BE2C (cell line): ENCODE measurements at places on chromosomes 7 and 10.

DNA sequence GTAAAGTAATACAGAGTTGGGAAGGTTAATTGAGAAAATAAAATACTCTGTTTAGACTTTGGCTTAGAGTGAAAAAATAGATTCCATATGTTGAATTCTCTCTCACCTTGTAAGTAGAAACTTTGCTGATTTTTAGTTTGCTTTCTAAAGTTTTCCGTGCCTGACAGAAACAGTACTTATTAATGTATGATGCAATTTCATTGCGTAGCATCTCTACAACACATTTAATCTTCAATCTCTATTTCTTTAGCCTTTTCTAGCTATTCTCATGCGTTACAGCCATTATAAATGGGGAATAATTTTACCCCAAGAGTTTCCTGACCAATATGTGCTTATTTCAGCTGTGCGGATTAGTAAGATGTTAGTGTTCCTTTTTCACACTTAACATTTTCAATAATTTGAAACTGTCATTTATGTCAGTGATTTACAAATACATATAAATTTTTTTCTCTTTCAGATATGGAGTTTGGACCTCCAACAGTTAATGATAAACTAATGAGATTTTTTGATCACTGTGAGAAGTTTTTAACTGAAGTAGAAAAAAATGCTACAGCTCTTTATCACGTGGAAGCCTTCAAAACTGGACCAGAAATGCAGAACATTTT, 3.3 kb downstream of the MINPP1 start:
- no peak for DNase-seq

DNA sequence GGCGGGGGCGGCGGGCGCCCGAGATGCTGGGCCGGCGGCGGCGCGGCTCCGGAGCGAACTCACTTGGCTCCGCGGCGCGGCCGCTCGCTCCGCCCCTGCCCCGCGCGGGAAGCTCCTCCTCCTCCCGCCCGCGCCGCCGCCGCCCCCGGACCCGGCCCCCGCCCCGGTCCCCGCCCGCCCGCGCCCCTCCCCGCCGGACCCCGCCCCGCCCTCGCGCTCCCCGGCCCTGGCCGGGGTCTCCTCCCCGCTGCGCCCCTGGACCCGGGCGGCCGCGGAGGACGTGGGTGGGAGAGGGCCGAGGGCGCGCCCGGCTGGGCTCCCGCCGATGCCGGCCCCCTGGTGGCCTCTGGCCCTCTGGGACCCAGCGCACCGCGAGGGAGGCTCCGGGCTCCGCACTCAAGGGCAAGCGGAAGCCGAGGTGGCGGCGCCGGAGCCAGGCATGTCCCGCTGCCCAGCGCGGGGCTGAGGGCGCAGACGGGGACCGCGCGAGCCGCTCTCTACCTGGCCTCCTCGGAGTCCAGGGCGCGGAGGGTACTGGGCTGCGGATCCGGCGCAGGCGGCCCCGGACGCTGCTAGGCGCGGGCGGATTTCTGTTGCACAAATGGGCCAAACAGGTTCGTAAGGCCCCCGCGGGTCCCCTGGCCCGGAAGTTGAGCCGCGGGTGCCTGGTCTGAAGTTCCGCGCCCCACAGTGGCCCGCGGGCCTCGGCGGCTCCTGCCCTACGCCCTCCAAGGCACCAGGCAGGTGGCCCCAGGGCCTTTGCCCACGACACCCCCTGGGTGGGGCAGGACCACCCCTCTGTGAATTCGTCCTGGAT, at the start of gene TCERG1L:
Gene TCERG1L (minus strand): TSS at position 61 of the 817 bp plus-strand sequence. CDS start 86 bp downstream, outside the sequence.
- DNase-seq = no peak

- peak; percentile 64 for DNase-seq
Measured at GRCh38 chr7:74514131-74514591, 60.5 kb downstream of the GTF2IRD1 start.

- no peak for DNase-seq
Measured at GRCh38 chr10:61918989-61919388, 17.5 kb downstream of the ARID5B start.

DNA sequence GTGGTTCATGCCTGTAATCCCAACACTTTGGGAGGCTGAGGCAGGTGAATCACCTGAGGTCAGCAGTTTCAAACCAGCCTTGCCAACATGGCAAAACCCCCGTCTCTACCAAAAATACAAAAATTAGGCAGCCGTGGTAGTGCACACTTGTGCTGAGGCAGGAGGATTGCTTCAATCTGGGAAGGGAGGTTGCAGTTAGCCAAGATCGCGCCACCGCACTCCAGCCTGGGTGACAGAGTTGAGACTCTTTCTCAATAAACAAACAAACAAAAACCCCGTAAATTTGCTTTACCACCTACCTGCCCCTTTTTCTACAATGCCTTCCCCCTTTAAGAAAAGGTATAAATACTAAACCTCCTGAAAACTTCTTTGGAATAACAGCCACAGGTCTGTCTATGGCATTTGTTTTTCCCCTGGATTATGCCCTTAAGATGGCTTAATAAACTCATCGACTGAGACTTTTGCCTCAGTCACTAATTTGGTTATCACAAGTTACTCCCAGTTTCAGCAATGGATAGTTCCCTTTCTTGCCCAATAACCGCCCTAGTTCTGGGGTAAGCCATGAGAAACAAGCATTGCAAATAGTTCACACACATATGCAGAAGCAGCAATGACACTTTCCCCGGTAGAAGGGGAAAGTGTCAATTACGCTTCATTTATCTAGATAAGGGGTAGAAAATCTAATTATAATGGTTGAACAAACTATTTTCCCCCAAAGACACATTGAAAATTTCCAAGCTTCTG, 52.8 kb upstream of the SVIL start:
- no peak for DNase-seq

- DNase-seq = no peak
Measured at GRCh38 chr7:74178632-74179031, 4.5 kb downstream of the EIF4H start.

- DNase-seq = no peak
Measured at GRCh38 chr10:112526906-112527305, 79.9 kb downstream of the VTI1A start.

DNA sequence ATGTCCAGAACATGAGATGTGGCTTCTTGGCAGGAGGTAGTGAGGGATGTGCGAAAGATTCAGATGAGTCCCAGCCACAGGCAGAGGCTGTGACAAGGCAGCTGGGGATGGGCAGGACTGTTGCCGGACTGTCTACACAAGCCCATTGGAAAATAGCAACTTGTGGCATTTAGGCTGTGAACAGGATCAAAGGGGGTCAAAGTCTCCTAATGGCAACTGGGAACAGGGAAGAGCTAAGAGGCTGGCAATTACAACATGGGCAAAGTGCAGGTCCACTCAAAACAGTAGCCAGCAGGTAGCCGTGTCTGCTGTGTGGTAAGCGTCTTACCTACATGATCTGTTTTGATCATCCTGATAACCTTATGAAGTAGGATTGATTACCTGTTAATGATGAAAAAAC, 254.2 kb upstream of the ZNF32 start:
- no peak for DNase-seq

- no peak for DNase-seq
Measured at GRCh38 chr7:93910076-93910994, 4.0 kb downstream of the GNGT1 start.

- DNase-seq = no peak
Measured at GRCh38 chr7:82390936-82391335, 52.6 kb downstream of the CACNA2D1 start.

- no peak for DNase-seq
Measured at GRCh38 chr10:132588301-132589013, 50.9 kb downstream of the INPP5A start.

- DNase-seq = no peak
Measured at GRCh38 chr7:2211259-2211880, 21.4 kb downstream of the MAD1L1 start.

DNA sequence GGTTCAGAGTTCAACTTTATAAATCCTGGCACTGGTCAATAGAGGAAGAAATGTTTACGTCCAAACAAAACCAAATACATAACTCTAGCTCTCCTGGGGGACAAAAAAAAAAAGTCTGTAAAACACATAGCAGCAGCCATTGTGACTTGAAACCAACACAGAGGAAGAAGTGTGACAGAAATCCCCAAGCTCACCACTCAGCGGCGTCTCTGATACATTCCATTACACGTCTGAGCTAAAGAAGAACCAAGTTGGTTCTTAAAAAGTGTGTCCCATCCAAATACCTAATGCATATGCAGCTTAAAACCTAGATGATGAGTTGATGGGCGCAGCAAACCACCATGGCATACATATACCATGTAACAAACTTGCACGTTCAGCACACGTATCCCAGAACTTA, 58.3 kb upstream of the NANOS1 start:
- no peak for DNase-seq

DNA sequence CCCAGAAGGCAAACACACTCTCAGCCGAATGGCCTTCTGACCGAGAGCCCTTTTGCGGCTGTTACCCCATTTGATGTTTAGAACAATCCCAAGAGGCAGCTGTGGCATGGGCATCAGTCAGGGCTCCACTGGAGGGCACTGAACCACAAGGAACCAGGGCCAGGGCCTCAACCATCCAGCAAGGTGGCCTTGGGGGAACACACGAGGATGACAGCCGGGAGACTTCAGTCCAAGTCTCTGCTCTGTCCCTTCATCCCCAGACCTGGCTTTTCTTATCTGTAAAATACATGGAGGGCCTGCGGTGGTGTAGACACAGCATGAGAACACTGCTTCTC, 63.6 kb upstream of the INSIG1 start:
- no peak for DNase-seq

- DNase-seq = no peak
Measured at GRCh38 chr7:24054236-24054635, 229.8 kb upstream of the NPY start.

- no peak for DNase-seq
Measured at GRCh38 chr10:11724938-11725776, 17.0 kb upstream of the ECHDC3 start.

DNA sequence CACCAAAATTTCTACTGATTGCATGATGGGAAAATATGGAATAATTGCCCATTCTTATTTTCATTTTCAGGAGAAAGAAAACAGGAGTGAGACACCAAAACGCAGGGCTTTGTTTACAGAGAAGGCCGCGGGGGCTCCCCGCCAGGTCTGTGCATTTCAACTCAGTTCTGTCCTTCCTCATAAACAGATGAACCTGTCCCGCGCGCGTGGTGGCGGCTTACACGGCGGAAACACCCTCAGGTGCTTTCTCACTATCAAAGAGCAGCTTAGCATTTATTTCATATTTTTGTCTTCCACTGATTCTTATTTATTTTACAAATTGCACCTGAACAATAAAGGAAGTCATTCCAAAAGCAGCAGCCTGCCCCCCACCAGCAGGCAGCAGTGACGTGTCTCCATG, 579.4 kb downstream of the PTPRN2 start:
- DNase-seq = no peak

GRCh38 chr7:38040831-38041230, 120.4 kb downstream of the EPDR1 start:
- DNase-seq = no peak

DNA sequence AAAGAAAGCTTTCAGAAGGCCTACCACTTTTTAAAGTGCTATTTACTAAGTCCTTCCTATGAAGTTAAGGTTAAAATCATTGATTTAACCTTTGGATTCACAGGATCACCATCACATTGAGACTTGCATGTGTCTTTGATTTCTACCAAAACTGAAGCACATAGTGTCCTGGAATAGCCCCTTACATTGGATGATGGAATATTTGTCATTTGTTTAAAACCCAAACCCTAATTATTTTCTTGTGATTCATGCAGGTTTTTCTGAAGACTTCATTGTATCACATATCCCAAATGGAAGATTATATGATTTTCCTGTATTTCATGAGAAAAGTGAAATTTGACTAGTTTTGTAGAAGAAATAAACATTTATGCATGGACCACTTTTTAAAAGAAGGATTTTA, 3.3 kb downstream of the SEMA3A start:
- no peak for DNase-seq

- no peak for DNase-seq
Measured at GRCh38 chr7:85125176-85125575, 61.7 kb downstream of the SEMA3D start.

GRCh38 chr10:67079126-67079525, 153.3 kb downstream of the LRRTM3 start:
- peak; percentile 57 for DNase-seq

DNA sequence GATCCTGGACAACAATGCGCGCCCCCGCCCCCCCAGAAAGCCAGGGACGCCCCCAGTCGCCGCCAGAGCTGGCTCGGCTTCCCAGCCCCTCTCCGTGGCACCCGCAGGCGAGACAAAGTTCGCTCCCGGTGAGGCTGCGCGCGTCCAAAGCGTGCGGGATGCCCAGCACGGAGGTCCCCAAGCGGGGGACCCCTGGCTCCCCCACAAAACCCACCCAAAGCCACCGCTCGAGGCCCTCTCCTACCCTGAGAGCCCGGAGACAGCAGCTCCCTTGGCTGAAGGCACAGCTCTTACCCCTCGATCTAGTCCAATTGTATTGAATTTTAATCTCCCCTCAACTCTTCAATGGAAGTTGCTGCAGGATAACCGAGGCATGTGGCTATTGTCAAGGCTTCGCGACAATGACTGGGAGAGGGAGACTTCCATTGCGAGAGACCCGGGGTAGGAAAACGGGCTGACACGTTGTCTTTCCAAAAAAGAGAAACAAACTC, 305.3 kb downstream of the PRPF18 start:
- no peak for DNase-seq

DNA sequence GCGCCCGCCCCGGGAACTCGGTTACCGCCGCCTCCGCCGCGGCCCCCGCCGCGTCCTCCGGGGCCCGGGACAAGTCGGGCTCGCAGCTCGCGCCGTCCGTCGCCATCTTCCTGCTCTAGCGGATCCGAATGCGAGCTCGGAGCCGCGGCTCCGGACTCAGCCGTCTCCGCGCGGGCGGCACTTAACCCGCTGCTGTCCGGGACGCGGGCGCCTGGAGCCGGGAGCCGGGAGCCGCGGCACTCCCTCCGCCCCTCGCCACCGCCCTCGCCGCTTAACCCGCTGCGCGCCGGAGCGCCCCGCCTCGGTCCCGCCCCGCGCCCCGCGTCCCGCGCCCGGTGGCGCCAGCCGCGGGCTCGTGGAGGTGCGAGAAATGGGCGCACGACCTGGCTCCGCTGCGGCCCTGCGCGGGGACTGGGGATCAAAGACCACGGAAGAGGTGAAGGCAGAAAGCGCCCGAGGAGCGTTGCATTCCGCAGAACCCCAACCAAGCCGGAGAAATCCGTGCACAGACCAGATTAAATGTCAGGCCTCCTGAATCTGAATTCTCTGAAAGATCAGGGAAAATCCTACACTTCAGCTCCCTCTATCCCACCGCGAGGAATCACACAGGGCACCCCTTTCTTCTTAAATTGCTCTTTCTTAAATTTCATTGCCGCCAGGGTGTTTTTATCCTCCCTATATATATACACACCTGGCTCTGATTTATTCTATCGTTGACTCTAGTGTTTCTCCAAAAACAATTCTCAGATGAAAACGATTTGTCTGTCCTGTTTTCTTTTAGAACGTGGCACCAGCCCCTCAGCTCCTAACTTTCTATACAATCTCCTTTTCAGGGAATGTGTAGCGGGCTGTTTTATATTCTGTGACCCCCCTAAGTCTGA, at the start of gene CTTNBP2:
Gene CTTNBP2 (minus strand): TSS at position 132 of the 881 bp plus-strand sequence. CDS start 26 bp downstream, at position 106.
- peak; percentile 32 for DNase-seq

GRCh38 chr7:73994761-73995160, 33.2 kb upstream of the ELN start:
- no peak for DNase-seq
